Thoracic aorta (tissue), 2 donors: ENCODE measurements at places on chromosomes 5 and 9. TPM values are rescaled to one million over a fixed set of nuclear protein-coding genes. Genes with fewer than 3 reads are reported as not detected.

SLU7 gene
- 62.8 TPM for total RNA-seq

DNA sequence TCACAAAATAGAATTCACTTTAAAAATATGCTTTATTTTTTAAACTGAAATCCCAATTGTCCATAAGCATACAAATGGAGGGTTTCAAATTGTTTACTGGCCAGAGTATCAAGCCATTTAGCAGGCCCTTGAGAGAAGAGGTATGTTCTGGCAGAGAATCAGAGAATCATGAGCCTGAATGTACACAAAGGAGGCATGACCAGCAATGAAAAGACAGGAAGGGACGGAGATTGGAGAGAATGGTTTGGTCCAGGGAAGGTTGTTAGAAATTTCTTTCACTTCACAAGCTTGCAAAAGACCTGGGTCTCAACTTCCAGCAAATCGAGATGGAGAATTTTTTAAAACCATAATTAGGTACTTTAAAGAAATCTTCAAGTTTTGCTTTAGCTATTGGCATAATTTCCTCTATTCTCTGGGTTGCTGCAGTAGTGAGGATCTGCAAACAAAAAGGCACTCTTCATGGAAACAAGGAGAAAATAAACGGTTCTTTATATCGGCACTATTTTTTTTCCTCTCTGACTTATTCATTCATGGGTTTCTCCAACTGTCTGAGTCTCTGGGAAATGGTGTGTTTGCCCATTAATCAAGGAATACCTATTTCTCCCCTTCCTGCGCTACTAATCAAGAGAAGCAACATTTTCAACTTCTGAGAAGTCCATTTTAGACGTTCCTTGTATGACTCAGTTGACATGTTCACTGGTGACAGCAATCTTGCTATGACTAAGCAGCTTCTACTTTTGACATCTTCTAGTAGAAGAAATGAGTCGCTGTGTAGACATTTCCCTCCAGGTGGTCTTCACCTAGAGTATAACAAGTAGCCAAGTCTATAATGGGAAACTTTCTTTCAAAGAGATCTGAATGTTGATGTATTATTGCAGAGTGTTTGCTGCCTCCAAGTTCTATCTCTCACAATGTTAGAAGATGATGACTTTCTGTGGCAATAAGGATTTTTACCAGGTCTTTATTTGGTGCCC, 23.1 kb upstream of the ERCC6L2 start:
- DNase-seq = no peak
- no peaks in the 10 kb centered on the region for H3K27me3 ChIP-seq
- H3K36me3 ChIP-seq = no peaks in the 10 kb centered on the region
- no peak overlapping the region for H3K27ac ChIP-seq
- H3K4me1 ChIP-seq = no peaks in the 10 kb centered on the region

- H3K27me3 ChIP-seq = no peaks in the 10 kb centered on the region
- DNase-seq = no peak
- no peak overlapping the region for H3K27ac ChIP-seq
- no peaks in the 10 kb centered on the region for H3K36me3 ChIP-seq
These were observed 65.4 kb upstream of the FAM174A start for GRCh38 chr5:100469767-100470166.

EMB gene
- 20.8 TPM for total RNA-seq

PCA3 gene
- total RNA-seq = not detected

GRCh38 chr5:153903321-153903720, 135.4 kb downstream of the FAM114A2 start:
- H3K4me3 ChIP-seq = no peak overlapping the region
- H3K36me3 ChIP-seq = no peaks in the 10 kb centered on the region
- H3K4me1 ChIP-seq = peaks cover 45% of the 10 kb centered on the region
- H3K27ac ChIP-seq = peak overlapping the region; percentile 54
- H3K27me3 ChIP-seq = no peaks in the 10 kb centered on the region

- no peak overlapping the region for H3K27ac ChIP-seq
- no peak overlapping the region for H3K4me3 ChIP-seq
- peaks cover 74% of the 10 kb centered on the region for H3K4me1 ChIP-seq
- H3K36me3 ChIP-seq = no peaks in the 10 kb centered on the region
- no peak for DNase-seq
These were observed 131.1 kb downstream of the ACTL7B start for GRCh38 chr9:108724652-108725051.

DNA sequence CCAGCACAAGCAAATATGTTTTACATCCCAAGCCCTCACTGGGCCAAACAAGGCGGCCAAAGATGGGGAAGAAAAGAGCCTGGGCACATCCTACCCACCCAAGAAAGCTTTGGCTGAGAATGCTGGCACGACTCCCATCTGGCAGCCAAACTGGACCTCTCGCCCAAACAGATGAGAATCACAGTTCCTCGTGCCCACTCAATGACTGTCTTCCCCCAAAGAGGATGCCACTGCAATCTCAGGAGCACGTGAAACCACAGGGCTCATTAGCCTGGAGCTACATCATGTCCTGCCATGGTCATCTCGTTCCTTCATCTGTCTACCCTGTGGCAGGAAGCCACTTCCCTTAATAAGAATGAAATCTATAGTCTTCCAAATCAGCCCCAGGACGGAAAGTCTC, 536.8 kb downstream of the BNC2 start:
- peaks cover 34% of the 10 kb centered on the region for H3K4me1 ChIP-seq
- no peaks in the 10 kb centered on the region for H3K27me3 ChIP-seq
- no peak for DNase-seq
- no peaks in the 10 kb centered on the region for H3K36me3 ChIP-seq

PHF2 gene
- 36.6 TPM for total RNA-seq

DNA sequence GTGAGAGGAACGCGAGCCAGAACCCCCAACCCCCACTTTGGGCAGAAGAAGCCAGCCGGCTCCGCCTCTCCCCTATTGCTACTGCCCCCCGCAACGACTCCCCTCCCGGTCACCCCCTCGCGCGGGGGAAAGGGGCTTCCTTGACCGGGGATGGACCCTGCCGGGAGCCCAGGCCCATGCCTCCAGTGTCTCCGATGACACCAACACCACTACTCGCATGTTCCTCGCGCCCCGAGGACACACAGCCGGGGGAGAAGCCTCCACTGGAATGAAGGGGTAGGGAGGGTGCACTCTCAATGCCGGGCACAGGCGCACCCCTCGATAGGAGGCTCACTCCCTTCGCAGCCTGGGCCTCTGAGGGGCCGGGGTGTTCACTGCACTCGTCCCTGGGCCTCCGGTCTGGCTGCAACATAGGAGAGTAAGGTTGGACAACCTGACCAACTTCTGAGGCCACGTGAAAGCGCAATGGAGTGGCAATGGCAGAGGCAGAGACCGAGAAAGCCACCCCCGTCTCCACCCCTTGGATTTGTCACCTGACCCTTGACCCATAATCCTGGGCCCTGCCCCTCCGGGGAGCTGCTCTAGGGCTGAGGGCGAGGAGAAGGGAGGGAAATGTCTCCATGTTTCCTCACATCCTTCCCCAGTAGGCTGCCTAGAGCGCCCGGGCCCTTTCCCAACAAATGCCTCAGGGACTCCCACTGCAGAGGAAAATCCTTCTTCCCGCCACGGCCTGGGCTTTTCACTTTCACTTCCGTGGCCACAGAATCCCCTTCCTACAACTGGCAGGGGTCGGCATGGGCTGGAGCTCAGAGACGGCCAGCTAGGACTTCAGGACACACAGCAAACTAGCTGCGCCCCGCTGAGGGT, 1.1 kb upstream of the CNTFR start:
- peaks cover 16% of the 10 kb centered on the region for H3K27me3 ChIP-seq
- H3K36me3 ChIP-seq = no peaks in the 10 kb centered on the region
- no peak overlapping the region for H3K27ac ChIP-seq
- H3K4me1 ChIP-seq = peaks cover 25% of the 10 kb centered on the region
- peak overlapping the region; percentile 69 for H3K4me3 ChIP-seq
- no peak for DNase-seq

PCDHB2 gene
- total RNA-seq = 4.6 TPM

- H3K4me3 ChIP-seq = no peak overlapping the region
- H3K27ac ChIP-seq = no peak overlapping the region
- no peaks in the 10 kb centered on the region for H3K4me1 ChIP-seq
- DNase-seq = no peak
- H3K36me3 ChIP-seq = no peaks in the 10 kb centered on the region
- no peaks in the 10 kb centered on the region for H3K27me3 ChIP-seq
These were observed 459.1 kb downstream of the SPOCK1 start for GRCh38 chr5:137040024-137040423.

DNA sequence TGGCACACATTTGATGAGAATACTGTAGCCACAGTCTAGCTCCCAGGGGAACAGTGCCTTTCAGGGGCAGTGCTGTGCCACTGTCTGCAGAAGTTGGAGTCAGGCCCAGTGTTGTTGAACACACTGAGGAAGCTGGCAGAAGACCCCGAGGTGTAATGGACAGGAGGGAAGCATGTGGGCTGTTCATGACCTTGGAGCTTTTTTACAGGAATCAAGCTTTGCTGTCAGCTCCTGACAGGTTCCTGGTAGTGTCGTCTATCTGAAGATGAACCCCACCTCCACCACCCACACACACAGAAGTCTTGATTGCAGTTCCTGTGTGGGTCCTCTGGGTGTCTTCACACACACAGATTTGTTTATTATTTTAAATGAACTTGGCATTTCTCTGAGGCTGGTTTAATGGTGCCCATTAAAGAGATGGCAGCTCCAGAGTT, 40.3 kb upstream of the TNFAIP8 start:
- no peak overlapping the region for H3K27ac ChIP-seq
- H3K4me3 ChIP-seq = no peak overlapping the region
- no peak for DNase-seq
- peaks cover 10% of the 10 kb centered on the region for H3K4me1 ChIP-seq
- no peaks in the 10 kb centered on the region for H3K36me3 ChIP-seq

GRCh38 chr9:112764837-112765236, 14.3 kb downstream of the SNX30 start:
- H3K4me3 ChIP-seq = no peak overlapping the region
- H3K36me3 ChIP-seq = no peaks in the 10 kb centered on the region
- H3K27ac ChIP-seq = no peak overlapping the region

GRCh38 chr9:33837138-33837537, 20.2 kb downstream of the UBE2R2 start:
- no peak for DNase-seq
- H3K27ac ChIP-seq = no peak overlapping the region
- no peaks in the 10 kb centered on the region for H3K27me3 ChIP-seq
- H3K4me1 ChIP-seq = peaks cover 46% of the 10 kb centered on the region

RALGPS1 gene
- 18.5 TPM for total RNA-seq

ANKRD18A gene
- not detected for total RNA-seq

DNA sequence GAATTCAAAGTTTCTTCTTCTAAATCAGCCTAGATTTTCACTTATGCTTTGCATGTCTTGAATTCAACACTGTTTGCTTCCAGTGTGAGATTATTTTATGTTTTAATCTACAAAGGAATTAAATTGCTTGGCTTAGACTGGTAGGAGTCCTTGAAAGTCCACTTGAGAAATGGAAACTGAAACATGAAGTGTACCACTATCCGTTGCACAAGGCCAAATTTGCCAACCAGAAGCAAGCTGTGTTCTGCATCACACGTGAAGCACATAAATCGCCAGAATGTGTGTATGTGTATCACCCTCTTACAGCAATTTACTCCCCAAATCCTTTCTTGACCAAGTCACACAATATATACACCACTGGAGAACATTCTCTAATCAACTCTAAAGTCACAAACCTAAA, 10.3 kb downstream of the SEMA6A start:
- no peak overlapping the region for H3K4me3 ChIP-seq
- DNase-seq = no peak
- H3K36me3 ChIP-seq = no peaks in the 10 kb centered on the region
- H3K27ac ChIP-seq = no peak overlapping the region

DNA sequence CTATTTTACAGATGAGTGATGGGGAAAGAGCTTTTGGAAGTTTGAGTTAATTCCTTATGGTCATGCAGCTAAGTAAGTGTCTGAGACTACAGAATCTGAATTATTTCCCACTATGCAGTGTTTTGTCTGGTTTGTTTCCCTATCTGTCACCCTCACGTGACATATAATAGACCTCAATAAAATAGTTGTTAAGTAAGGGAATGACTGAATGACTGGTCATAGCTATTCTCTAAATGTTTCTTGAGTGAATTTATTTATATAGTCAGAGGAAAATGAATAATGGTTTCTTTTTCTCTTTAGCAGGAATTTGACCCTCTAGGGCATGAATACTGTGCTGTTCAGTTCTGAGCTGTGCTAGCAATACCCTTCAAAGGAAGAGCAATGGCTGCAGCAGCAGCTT, 10.3 kb downstream of the TRIM32 start:
- H3K27me3 ChIP-seq = no peaks in the 10 kb centered on the region
- H3K4me3 ChIP-seq = no peak overlapping the region
- no peak for DNase-seq
- peaks cover 8% of the 10 kb centered on the region for H3K4me1 ChIP-seq
- H3K27ac ChIP-seq = no peak overlapping the region
- H3K36me3 ChIP-seq = peaks cover 24% of the 10 kb centered on the region

FOXD4L6 gene
- total RNA-seq = not detected
